ENCODE measurements at places on chromosomes 12 and 14.

DNA sequence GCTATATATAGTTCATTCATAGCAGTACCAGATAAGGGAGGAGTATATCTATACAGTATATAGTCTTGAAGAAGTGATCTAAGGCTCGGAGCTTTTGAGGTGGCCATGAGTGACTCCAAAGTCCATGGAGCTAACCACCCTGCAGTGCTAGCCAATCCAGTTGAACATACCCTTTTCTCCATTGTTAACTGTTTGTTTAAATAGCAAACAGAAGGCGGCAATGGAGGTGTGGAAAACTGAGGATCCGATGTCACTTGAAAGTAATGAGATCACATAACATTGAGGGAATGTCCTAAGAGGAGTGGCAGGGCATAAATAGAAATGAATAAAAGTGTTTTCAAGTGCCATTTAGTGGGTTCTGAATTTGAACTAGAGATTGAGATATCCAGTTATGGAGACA, 12.4 kb upstream of the SNAPC1 start:
- no peak for DNase-seq

- DNase-seq: peak; percentile 26
Observed at GRCh38 chr12:75913502-75914351, 117.8 kb downstream of the PHLDA1 start.

DNA sequence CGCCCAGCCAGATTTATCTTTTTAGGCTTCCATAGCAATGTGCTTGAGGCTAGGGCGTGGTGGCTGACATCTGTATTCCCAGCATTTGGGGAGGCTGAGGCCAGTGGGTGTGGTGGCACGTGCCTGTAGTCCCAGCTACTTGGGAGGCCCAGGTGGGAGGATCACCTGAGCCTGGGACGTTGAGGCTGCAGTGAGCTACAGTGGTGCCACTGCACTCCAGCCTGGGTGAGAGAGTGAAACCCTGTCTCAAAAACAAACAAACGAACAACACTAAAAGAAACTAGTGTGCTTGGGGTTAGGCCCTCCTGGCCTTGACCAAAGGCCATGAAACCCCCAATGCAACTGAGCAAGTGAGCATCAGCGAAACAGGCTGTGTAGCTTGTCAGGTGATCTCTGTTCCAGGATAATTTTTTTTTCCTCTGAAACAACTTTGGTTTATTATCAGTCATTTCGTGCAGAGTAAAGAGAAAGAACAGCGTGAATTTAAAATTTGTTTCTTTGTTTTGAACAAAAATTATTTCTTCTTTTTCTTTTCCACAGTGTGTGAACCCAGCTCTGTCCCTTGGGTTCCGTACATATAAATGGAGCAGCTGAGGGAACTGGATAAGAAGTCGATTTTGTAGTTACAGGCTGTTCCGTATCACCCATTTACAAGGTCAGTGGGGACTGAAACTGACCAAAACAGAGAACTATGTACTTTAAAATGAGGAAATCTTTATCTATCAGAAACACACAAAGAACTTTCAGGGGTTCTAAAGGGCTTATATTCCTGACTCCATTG, 8.8 kb upstream of the TUBA1C start:
- DNase-seq: no peak

- DNase-seq: no peak
Observed at GRCh38 chr12:56129206-56129941, 1.3 kb downstream of the ESYT1 start.

DNA sequence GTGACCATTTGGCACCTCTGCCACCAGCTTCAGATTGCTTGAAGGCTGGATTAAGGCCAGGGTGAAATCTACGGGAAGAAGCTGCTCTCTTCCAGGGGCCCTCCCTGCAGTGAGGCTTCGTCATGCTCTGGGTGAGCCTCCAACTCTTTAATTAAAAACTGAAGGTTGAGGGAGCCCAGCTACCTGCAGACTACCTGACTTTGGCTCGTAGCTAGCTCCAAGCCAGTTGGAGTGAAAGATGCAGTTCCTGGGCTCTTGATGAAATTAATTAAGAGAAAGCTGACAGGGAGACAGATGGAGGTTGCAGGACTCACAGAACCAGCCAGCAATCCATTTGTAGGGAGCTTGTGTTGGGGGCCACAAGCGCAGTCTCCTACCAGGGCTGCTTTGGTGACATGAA, 168.5 kb upstream of the SFSWAP start:
- no peak for DNase-seq

Measured in activated CD4-positive, alpha-beta T cell treated with anti-CD3 and anti-CD28 coated beads, Interleukin-2, amount 50 U/mL, for 24 hours (primary cell).